IMR-90 (cell line): ENCODE measurements at places on chromosomes 3 and 15. TPM values are rescaled to one million over a fixed set of nuclear protein-coding genes. Genes with fewer than 3 reads are reported as not detected.

DNA sequence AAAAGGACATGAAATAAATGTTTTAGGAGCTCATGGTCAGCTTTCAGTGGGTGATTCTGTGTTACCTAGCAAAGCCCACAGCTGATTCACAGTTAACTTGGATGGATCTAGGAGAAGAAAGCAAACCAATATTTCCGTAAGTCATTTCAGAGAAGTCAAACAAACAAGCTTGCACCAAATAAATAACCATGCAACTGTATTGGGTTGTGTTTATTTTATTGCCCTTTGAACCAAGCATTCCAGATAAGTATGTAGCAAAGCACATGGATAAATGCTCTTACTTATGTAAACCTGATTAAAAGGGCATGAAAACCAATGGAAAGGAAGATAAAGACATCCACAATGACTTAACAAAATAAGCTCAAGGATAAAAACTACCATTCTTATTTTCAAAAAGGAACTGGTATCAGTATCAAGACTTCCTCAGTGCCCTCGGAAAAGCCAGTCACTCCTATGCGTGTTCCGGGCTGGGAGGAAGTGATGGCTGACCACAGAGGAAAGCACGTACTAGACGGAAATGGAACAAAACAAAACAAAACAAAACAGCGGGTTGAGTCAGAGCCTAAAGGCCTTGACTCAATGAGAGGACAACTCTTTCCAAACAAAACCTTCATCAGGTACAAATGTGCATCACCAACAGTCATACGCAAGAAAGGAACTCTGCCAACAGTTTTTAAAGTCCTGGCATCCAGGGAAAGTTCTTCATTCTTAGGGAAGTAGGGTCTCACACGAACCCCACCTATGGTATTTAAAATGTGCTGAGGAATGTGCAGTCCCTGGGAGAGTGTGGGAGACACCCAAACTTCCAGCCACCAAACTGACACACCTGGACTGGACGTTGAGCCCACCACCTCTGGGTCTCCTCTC is 103.3 kb downstream of the SNRK start:
- DNase-seq, result peak; percentile 88

GRCh38 chr15:68646156-68646555 is 67.4 kb downstream of the CORO2B start:
- no peak for DNase-seq

GRCh38 chr3:186481526-186481925 is 62.7 kb downstream of the CRYGS start:
- no peak for DNase-seq

DNA sequence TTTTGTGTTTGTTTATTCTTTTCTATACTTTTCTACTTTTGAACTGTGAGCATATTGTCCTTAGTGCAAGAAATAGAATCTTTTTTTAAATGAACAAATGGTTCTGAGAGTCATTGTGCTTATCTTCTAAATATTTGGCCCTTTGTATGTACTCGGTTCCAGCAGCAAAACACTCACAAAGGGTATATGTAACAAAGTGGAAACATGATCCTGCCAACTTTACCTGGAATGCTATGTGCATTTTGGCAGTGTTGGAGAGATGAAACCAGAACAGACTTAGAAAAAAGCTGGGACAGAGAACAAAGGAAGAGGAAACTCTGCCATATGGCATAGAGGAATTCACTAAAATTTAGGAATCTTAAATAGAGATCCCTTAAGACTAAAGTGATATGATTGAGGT is 150.1 kb downstream of the FGF12 start:
- DNase-seq, result no peak

DNA sequence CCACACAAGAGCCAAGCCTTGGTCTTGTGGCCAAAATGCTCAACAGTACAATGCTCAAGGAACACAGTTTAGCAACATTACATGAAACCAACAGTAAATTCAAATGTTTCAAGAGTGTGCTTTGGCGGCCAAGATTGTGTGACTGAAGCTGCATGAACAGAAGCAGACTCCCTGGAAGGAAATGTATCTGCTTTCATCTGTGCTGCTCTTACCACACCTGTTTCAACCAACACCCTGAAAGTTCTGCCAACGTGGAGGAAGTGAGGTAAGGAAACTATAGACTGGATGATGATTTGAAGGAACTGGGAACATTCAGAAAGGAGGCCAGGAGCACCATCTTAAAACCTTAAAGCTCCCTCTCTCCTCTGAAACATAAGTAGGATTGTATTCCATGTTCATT is 55.7 kb downstream of the MB21D2 start:
- no peak for DNase-seq

DNA sequence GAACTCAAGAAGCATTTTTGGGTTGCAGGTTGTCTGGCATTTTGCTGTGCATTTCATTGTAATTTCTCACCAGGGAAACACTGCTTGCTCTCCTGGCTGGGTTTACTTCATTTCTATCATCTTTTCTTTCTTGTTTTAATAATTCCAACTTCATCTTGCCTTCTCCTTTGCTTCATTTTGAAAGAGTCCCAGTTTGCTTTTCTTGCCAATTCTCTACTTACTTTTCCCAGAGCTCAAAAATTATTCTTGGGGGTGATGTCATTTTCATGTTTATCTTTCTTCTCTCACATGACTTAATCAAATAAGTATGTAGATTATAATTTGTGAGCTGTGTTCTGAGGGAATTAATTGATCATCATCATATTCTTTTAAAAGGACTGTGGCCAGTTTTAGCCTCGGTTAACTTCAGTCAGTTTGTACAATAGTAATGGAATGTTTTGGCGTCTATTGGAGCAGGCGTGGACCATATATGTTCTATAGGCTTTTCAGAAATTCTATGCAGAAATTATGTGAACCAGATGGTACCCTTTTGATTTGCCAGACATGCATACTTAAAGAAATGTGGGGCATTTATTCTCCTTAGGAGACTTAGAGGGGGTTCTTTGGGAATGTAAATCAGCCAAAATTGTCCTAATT is 30.1 kb downstream of the SH3GL3 start:
- no peak for DNase-seq

DNA sequence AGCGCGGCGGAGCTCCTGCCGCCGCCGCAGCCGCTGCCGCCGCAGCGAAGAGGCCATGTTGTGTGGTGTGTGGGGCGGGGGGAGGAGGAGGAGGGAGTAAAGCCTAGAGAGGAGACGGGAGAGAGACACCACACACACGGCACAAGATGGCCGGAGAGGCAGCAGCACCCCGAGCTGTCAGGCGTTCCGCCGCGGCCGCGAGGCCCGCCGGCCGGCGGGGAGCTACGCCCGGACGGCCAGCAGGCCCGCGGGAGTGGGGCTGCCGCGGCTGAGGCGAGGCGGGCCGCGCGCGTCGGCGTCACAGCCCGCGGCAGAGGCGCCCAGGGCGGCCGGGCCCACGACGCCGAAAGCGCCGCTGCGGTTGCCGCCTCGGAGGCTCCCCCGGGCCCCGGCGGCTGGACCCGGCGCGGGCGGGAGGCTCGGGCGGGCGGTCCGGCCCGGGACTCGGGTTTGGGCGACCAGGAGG is 17.4 kb upstream of the CHD2 start:
- no peak for DNase-seq

GRCh38 chr3:187902041-187902471 is 156.8 kb upstream of the BCL6 start:
- DNase-seq, result no peak

GRCh38 chr15:67114846-67115585 is 49.6 kb downstream of the SMAD3 start:
- DNase-seq, result peak; percentile 56

- DNase-seq, result peak; percentile 96
Measured at GRCh38 chr3:112685420-112685819, 44.5 kb upstream of the CCDC80 start.

DNA sequence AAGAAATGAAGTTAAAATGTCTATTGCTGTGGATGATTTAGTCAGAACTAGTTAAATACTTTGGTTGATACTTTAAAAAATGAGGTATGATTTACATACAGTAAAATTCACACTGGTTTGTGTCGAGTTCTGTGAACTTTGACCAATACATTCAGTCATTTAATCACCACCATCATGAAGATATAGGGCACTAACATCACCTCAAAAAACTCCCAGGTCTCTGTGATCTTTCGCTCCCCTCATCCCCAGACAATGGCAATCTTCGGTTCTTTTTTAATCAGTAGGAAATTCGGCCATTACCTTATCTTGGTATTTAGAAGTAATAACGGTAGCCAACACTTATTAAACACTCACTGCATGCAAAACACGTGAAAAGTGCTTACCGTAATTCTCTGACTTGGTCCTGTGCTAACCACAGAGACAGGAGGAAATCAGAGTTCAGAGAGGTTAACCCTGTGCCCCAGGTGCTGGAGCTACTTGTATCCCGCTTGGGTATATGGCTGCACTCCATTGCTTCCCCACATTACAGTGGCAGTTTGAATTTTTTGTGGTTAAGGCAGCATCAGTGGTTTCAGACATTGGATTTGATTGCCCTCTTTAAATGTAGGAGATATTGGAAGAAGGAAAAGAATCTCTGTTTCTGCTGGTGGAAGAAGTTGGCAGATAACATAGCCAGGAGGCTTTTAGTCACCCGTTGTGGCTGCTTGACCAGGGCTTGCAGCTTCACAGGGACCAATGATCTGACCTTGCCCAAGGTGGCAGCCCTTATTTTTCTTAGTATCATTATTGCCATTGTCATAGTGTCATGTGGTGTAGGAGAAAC is 4.2 kb downstream of the PLCL2 start:
- no peak for DNase-seq

- no peak for DNase-seq
Measured at GRCh38 chr15:92709110-92709790, 53.7 kb upstream of the FAM174B start.

GRCh38 chr15:35560258-35560657 is 14.3 kb upstream of the DPH6 start:
- no peak for DNase-seq

DNA sequence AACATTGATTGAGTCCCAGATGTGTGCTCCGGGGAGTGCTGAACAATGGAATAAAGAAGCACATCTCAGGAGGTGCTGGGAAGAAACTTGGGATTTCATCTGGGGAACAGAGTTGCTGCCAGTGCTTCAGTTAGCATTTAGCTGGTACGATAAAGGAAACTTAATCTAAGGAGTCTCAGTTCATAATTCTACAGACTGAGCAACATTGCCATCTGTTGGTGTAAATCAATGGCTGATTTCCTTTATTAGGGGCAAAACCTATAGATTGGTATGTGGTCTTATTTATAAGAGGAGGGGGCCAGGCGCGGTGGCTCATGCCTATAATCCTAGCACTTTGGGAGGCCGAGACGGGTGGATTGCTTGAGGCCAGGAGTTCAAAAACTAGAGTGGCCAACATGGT is 8.9 kb downstream of the MKRN2OS start:
- peak; percentile 10 for DNase-seq

GRCh38 chr3:136070334-136070733 is 104.8 kb downstream of the PPP2R3A start:
- DNase-seq, result peak; percentile 92

DNA sequence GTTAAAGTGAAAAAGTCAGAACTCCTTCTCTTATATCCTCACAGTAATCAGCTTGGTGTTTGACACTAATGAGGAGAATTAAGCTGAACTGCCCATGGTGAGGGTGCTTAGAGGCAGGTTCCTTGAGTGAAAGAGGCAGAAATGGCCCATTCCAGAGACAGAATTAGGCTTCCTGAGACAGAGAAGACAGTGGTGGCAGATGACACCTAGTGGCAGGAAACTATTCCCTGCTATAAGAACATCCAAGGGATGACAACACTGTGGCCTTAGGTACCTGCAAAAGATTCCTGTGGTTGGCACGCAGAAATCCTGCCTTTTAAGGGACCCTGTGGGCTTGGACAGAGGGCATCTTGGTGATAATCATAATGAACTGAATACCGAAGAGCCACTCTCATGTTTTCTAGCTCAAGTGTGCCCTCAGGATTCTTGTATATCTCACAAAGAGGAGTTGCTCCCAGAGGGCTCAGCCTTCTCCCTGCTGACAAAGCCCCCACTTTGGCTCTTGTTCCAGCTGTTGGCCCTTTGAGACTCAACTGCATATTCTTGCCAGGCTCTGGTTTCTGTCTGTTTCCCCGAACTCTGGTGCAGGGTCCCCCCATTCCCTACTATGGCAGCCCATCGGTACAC is 56.0 kb downstream of the KBTBD12 start:
- peak; percentile 60 for DNase-seq

DNA sequence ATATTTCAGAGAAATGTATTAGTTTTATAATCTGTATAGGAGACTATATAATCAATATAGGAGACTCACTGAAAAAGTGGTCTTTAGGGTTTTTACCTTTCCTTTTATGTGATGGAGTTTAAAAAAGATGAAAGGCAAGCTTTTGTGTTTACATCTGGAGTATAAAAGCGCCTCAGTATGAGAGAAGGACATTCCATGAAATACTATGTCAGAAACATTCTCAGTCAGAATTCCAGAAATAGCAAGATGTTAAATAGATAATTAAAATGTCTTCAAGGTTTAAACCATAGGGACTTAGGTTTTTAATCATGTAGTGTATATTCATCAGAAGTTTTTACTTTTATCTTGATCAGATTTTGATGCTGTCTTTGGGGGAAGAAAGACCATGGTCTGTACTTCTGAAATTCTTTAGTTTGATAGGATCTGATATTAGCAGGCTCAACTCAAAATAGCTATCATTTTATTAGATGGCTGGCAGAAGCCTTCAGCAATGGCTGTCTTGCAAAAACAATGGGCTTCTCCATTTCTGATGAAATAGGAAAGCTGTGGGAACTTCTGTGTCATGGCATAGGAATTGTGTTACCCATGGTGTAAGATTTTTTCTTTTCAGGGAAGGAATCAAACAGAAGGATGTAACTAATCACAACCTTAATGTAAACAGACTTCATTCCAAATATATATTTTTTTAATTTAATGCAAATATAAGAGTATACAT is 209.6 kb upstream of the PLSCR5 start:
- DNase-seq, result peak; percentile 4

Gene NANOGP8
- total RNA-seq, result not detected in 2 replicates

Gene IL20RB
- 0.56 and 0.72 TPM in 2 replicates for total RNA-seq

Gene ACAD9
- total RNA-seq, result 31.2 and 34.4 TPM in 2 replicates

Gene ARHGAP31
- 6.6 and 7.5 TPM in 2 replicates for total RNA-seq

Gene CIB2
- total RNA-seq, result 2.2 and 2.5 TPM in 2 replicates

Gene AADAC
- total RNA-seq, result not detected in 2 replicates

Gene GRK7
- not detected in 2 replicates for total RNA-seq

Gene KLF15
- total RNA-seq, result under 0.01 and 0.18 TPM in 2 replicates

Gene LXN
- 83.0 and 93.6 TPM in 2 replicates for total RNA-seq

Gene STRIT1
- total RNA-seq, result not detected in 2 replicates

Gene CAMK2N2
- total RNA-seq, result not detected in 2 replicates
